PC-3 (cell line): ENCODE measurements at places on chromosomes 7 and 10. TPM values are rescaled to one million over a fixed set of nuclear protein-coding genes. Genes with fewer than 3 reads are reported as not detected.

- no peak for DNase-seq
Measured at GRCh38 chr10:20429742-20430141, 467.4 kb downstream of the NEBL start.

- peak; percentile 71 for DNase-seq
Measured at GRCh38 chr10:125441151-125441550, 241.8 kb downstream of the TEX36 start.

DNA sequence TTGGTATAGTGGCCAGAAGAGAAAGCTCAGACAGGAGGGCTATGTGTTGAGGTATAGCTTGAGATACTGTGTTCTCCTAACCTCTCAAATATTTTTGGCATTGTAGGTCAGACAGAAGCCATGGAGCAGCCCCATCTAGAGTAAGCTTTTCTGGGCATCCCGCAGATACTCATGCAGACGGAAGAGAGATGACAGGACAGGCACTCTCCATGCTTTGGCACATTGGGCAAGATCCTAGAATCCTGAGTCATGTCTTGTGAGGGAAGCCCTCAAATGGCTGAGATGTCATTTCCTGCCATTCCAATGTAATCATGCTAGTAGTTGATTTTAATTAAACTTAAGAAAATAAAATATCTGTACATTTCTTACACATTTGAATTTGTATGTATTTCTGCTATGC is 16.8 kb upstream of the KIF20B start:
- DNase-seq, result no peak

DNA sequence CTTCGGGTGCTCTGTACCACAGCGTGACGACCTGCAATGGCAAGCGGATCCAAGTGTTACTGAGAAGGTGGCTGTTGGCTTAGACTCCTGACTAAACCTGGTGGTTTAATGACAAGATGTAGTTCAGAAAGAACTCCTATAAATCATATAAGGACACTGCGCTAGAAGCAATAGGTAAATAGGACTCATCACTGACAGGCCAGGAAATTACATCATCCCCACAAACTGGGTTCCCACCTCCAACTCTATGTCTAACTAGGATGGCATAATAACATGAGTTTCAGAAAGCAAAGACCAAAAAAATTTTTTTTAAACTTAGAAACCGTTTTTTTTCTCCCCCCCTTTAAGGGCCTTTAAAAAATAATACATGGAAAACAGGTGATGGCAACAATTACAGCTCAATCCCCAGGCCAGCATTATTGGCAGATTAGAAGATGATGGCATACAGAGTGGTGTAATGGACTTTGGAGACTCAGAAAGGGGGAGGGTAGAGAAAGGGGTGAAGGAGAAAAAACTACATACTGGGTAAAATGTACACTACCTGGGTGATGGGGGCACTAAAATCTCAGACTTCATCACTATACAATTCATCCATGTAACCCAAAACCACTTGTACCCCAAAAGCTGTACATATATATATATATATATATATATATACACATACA is 81.4 kb upstream of the FAM133B start:
- DNase-seq, result peak; percentile 72

GRCh38 chr7:77181015-77181595 is 18.5 kb downstream of the FGL2 start:
- no peak for DNase-seq

GRCh38 chr10:28685717-28686116 is 8.4 kb downstream of the BAMBI start:
- no peak for DNase-seq

DNA sequence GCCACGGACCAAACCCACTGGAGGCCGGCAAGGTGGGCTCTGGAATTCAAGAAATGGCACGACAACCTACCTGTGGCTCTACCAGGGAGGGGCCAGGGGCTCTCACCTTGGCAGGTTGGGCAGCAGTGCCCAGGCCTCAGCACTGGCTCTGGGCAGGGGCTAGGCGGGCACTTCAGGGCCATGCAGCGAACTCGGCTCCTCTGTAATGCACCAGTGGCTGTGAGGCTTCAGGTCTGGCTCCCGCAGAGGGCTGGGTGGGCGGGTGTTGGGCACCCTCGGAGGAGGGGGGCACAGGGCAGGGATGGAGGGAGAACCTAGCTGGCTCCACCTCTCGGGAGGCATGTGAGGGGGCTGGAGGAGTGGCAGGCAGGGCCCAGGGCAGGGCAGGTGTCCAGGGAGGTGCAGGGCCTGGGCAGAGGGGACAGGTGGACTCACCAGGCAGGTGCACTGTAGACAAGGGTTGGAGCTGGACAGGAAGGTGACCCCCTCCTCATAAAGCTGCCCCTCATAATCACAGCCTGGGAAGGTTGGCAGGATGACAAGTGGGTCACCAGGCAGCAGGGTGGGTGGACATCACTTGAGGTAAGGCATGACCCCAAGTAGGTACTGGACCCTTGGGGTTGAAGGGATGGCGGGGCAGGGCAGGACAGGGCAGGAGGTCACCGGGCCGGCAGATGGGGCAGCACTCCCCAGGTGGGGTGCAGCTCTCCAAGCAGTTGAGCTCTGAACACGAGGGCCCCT is 6.7 kb downstream of the KCP start:
- DNase-seq, result no peak

GRCh38 chr10:35409094-35409582 is 72.8 kb downstream of the CCNY start:
- DNase-seq, result peak; percentile 59

- no peak for DNase-seq
Measured at GRCh38 chr7:45699726-45700390, 125.7 kb downstream of the ADCY1 start.

GRCh38 chr10:107450056-107450455 is 285.6 kb upstream of the SORCS1 start:
- DNase-seq, result no peak

DNA sequence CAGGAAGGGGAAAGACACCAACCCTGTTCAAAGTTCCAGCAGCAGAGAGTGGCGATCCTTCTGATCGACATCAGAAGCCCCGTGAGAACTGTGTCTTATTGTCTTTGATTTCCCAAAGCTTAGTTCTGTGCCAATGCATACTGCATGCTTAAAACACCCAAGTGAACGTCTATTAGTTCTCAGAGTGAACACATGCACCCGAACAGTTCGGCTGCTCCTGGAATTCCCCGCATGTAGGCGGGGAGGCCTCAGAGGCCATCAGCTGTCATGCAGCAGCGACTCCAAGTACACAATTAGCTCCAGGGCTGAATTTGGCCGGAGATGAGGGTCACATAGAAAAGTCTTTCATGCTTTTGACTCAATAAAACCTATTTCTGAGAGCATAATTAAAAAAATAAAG is 276.9 kb downstream of the ZMYND11 start:
- DNase-seq, result no peak

DNA sequence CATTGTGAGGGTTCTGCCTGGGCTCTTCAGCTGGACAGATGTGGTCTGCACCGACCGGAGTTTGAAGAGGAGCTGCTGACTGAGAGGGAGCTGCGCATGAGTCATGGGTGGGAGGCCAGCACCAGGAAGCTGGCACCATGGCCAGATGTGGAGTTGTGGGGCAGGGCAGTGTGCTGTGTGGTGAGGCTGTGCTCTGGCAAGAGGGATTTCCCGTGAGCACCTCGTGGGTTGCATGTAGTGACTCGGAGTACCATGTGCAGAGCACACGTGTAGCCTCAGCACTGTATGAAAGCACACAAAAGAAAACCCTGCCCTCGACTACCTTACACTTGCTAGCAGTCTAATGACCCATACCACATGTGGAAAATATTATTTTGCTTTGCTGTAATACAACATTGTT is 103.4 kb downstream of the WNT2 start:
- DNase-seq, result no peak

GRCh38 chr10:36171556-36171952 is 529.5 kb upstream of the FZD8 start:
- peak; percentile 78 for DNase-seq

DNA sequence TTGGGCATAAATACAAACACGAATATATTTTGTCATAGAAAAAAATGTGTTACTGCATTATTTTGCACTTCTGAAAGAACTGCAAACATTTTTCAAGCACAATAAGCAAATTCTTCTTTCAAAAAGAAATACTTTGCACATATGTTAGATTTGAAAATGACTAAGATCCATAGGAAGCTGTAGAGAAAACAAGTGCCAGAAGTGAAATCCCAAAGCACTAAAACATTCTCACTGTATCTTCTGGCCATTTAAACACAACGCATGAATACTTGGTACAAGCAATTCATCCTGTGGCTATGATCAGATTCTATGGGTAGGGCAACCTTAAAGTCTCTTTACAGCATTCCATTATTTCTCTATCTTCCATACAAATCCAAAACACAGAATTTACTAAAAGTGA is 225.4 kb upstream of the IMMP2L start:
- DNase-seq, result no peak

FAM180A gene
- not detected in 2 replicates for total RNA-seq
